ENCODE measurements at places on chromosomes 13 and 19.
A peak's percentile ranks its signal among the peaks of the same experiment; 100 is the strongest.

DNA sequence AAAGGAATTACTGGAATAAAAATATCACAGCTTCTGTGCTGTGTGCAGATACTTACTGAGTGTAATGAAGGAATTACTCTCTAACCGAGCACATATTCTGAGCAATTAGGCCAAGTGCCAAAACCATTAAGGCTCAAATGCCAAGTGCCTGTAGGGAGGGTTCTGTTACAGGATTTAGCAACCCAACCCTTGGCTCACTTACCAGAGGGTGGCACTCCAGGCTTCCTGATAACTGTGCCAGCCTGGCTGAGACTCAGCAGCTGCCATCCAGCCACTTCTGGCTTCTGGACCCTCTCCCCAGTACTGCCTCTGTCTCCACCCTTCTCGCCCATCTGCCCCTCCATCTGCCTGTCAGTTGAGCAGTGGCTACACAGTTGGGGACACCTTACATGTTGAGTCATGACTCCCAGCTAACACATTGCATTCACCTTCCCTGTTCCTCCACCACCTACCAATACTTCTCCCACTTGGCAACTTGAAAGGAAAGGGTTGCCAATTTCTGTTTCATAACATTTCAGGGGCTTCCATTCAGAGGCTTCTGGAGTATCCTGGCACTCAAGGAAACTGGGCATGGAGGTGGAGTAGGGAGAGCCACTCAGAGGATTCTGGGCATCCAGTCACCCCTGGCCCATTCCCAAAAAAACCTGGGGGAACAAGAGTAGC lies 110.5 kb downstream of the COG6 start:
- peak; percentile 3 for DNase-seq

DNA sequence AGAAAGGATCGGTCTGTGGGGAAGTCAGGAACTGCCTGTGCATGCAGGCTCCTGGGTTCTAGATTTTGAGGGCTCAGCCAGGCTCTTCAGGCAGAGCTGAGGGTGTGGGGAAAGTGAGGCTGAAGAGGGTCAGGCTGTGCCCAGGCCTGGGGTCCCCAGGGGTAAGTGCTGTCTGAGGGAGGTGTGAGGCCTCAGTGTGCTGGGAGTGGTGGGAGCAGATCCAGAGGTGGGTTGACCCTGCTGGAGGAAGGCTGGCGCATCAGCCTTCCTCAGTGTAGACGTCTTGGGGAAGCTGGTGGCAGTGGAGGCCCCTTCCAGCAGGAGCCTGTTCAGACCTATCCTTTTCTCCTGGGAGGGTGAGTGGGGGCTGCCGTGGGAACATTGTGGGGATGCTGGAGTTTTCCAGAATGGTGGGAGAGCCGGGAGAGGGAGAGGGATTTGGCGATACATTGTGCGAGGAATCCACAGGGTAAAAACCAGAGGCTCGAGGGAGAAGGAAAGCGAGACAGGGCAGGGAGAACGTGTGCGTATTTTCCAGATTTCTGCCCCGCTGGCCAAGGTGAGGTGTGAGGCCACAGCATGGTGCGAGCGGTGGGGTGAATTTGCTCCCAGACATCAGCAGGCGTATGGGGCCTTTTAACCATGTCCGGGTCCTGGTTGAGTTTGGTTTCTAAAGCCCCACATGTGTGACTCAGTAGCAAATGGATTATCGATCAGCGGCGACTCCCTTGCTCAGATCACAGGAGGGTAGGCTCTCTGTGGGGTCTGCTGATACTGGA lies 237.7 kb downstream of the TEX29 start:
- no peak for DNase-seq

- no peak for DNase-seq
These were observed 87.9 kb downstream of the LIG4 start for GRCh38 chr13:108127406-108127805.

DNA sequence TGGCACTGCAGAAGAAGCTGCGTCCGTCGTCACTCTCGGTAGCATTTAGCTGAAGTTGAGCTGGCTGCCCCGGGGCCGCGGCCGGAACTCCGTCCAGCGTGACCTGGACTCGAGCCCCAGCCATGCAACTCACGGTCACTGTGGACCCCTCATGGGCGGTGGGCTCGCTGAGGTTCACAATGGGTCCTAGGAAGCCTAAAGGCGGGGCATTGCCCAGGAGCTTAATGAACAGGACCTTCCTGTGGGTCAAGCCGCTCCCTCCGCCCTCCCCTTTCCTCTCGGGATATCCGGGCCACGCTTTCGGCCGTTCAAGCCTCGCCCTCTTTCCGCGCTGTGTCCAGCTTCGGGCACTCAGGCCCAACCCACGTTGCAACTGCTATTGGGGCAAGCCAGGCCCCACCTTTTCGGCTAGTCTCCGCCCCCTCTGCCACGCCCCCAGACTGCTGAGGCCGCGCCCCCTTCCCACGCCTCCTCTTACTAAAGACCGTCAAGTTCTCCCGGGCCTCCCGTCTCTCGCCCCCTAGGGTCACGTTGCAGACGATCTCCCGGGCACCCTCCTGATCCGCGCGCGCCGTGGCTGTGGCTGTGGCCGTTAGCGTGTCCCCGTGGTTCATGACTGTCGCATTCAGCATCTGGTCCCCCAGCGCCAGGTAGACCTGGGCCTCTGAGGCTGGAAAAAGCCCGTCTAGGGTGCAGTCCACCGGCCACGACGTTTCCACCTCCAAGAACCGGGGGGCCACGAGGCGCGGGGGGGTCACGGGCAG lies 1.4 kb upstream of the RAVER1 start:
- no peak for DNase-seq

- DNase-seq = no peak
These were observed 20.1 kb upstream of the NDUFS7 start for GRCh38 chr19:1363599-1363998.

DNA sequence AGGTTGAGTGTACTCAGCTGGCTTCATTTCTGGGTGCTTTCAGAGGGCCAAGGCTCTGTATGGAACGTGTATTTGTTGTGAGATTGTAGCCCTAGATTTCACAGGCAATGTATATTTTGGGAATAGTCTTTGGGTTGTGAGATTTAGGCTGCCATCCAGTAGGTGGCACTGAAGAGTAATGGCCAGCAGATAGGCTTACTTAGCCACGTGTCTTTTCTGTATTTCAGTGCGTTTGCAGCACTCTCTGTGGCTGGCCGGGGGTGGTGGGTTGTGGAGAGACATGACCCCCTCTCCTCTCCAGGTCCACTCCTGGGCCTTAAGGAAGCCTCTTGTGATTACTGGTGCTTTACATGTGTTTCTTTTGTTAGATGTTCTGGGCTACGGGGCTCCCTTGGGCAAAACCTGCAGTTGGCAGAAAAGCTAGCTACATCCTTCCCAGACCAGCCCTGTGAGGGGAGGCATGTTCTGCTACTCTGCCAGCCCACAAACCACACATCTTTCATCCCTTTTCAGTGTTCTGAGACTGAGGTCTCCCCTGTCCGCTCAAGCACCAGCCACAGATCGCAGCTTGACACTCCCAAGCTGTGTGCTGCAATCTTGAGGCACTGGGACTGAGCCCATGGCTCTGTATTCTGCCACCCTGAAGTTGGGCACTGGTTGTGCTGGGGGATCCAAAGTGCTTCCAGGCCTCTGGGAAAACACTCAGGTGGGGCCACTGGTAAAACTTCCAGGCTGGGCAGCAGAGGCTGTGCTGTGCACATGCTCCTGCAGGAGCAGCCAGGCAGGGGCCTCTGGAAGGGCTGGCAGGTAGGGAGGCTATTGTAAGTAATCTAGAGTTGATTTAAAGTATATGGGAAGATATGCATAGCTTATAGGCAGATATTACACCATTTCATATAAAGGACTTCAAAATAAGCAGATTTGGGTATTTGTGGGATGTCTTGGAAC lies 1096.8 kb upstream of the PCDH20 start:
- peak; percentile 80 for DNase-seq

DNA sequence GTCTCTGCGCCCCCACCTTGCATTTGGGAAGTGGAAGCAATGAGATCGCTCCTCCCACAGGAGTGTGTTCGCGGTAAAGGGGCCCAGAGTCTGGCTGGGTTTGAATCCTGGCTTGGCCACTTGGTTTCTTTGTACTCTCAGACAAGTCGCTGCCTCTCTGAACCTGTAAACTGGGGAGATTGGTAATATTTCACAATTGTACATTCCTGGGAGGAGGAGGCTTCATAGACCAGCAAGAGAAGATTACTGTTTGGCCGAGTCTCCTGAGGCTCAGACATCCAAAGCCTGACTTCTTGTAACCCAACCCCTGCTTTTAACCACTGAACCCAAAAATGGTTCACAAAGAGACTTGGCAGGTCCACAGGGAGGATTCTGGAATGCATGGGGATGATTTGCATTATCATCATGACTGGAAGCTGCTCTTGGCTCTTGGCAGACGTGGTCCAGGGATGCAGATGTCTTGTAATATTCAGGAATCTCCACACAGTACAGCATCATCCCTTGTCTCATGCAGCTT lies 13.6 kb upstream of the STRN4 start:
- no peak for DNase-seq

- DNase-seq = no peak
These were observed 103.5 kb downstream of the FOXO1 start for GRCh38 chr13:40562975-40563349.

GRCh38 chr13:51525567-51526167 lies 58.6 kb upstream of the WDFY2 start:
- no peak for DNase-seq

DNA sequence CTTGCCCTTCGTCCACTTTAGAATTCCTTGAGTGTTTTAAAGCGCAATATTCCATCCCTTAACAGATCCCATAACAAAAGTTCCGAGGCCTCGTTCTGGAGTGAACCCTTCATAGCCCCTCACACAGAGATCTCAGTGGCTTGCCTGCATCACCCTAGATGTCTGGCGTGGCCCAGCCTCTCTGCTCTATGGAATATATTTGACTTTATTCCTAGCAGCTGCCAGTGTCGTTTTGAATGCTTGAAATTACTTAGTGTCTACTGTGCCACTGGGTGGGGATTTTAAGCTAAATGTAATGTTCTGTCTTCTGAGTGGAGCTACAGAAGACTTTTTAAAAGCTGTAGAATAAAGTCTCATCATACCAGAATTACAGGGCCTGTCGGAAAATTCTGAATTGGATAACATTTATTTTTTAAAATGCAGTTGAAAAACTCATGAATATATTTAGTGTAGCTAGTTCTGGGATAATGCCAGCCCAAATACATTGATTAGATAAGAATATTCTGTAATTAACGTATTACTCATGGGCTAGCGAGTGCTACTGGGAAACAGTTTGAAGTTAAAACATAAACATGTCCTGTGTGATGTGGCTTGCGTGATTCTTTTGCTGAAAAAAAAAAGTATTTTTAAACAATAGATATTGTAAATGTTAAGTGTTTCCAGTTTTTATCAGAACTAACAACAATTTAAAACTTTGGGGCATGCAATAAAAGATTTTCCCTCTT lies 111.8 kb downstream of the ESD start:
- no peak for DNase-seq

DNA sequence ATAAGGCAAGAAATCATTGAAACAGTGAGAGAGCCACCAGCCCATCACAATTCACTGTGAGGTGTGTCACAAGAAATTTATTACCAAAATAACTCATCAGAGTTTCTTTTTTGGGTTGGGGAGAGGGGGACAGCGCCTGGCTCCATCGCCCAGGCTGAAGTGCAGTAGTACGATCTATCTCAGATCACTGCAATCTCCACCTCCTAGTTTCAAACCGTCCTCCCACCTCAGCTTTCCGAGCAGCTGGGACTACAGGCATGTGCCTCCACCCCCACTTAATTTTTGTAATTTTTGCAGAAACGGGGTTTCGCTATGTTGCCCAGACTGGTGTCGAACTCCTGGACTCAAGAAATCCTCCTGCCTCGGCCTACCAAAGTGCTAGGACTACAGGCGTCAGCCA lies 3.6 kb downstream of the IFNL1 start:
- DNase-seq = no peak

- DNase-seq = no peak
These were observed 60.7 kb upstream of the GPR183 start for GRCh38 chr13:99367663-99368448.

DNA sequence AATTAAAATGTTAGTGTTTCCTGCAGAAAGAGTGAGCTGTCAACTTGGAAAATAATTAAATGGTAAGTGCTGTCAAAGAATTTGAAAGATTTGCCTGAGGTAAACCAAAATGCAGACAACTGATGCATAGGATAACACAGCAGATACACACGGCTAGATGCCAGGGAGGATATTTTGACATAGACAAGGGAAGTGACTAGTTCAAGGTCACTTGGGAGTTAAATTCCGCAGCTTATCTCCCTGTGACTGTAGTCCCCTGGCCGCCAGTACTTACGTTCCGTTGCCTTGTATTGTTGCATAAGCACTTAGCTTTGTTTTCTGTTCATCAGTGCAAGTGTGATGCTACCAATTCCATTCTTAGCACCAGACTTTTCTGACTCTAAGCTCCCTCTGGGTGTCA lies 247.3 kb upstream of the MAB21L1 start:
- peak; percentile 94 for DNase-seq

GRCh38 chr19:4052993-4053422 lies 13.7 kb downstream of the ZBTB7A start:
- DNase-seq = no peak

Data from OCI-M1 (cell line).